ENCODE measurements at places on chromosomes 1 and 21.

DNA sequence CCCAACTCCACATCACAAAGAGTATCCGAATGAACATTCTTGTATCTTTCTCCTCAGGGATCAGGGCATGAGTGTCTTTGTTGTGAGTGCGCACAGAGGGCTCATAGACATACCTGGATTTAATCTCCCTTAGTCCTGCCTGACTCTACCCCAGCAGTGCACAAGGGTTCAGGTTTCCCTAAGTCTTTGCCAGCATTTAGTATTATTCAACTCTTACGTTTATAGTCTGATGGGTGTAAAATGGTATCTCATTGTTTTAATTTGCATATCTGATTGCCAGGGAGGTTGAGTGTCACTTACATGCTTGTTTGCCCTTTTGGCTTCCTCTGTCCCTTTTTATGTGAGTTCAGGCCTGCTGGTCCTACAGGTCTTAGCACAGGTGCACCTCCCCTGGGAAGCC is 49.5 kb downstream of the FOXD2 start:
- no peak for DNase-seq

GRCh38 chr1:187275985-187276575 is 447.3 kb downstream of the PLA2G4A start:
- no peak for DNase-seq

GRCh38 chr1:202176949-202177927 is 16.4 kb upstream of the LGR6 start:
- DNase-seq = no peak

GRCh38 chr1:214896921-214897320 is 185.6 kb upstream of the KCNK2 start:
- no peak for DNase-seq

DNA sequence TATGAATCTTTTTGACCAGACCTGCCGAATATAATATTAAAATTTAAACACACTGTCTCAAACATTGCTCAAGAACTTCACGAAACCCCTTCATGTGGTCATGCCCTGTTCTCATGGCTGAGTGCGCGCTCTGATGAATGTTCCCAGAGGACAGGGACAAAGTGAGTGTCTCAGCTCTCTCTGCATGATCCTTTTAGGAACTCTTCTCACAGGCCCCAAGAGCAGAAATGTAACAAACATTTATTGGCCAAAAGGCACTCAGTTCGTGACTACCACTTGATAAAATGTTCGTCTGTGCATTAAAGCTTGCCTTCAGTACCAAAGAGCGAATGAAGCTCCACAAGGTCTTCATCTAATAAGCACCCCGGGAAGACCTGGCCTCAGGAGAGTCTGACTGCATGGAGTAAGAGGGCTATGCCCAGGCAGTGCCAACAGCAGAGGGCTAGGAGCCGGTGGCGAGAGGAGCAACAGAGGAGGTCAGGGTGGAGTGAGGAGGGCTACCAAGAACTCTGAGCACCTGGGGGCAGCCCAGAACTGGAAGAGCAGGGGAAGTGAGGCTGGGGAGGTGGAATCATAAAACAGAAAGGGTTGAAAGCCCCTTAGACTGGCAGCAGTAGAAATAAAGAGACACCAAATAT is 171.1 kb downstream of the RHOU start:
- DNase-seq = no peak

GRCh38 chr1:22969304-22969709 is 3.4 kb downstream of the LACTBL1 start:
- DNase-seq = no peak

GRCh38 chr1:109719337-109719837 is 7.3 kb downstream of the GSTM5 start:
- DNase-seq = no peak

DNA sequence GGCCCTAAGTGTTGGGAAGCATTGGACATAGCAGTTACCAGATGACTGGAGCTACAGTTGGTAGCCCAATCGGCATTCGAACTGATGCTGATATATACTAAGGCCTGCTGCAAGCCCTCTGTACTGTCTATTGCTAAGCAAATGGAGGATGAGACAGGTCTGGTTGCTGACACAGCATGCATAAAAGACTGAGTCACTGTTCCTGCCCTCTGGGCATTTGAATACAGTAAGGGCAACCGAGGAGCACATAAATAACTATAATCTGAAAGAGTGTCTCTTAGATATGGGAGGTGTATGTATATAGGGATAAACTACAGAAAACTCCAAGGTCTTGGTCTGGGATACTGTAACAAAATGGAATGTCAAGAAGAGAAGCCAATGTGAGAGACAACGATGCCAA is 16.8 kb upstream of the MARK1 start:
- no peak for DNase-seq

- DNase-seq = no peak
Measured at GRCh38 chr1:10628685-10629084, 153.9 kb downstream of the PEX14 start.

GRCh38 chr1:158830904-158831507 is at the start of gene MNDA:
TSS of gene MNDA (plus strand) at chr1:158831351. CDS start at chr1:158842154, 10,803 bp downstream.
- no peak for DNase-seq

GRCh38 chr1:56877973-56878372 is 23.4 kb downstream of the C8A start:
- DNase-seq = no peak

GRCh38 chr21:46636181-46636512 is 673 bp downstream of the PRMT2 start:
- no peak for DNase-seq

DNA sequence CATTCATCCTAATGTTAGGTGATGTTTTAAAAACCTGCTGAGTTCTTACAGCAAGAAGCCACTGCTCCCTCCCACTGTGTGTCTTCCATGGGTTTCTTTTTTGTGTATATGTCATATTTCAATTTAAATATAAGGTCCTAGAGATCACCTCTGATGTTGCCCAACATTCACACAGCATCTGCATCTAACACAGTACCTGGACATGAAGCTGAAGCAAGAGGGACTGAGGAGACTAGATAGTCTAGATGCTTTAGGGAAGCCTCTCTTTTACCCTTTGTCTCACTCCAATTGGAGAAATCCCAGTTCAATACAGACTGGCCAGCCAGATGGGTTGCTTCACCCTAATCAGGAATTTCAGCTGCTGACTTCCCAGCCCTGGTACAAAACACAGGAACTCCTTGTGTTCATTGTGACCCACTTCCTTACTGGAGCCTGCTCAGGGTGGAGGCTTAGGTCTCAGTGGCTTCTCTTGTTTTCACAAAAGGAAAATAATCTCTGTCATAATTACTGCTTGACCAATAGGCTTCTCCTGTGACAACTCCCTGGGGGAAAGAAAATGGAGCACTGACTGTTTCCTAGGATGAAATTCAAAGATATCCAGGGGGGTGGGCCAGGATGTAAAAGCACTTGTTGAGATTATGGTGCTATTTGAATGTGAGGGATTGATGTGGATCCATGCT is 17.3 kb downstream of the BTG2 start:
- DNase-seq = no peak

GRCh38 chr1:182351790-182352364 is 39.7 kb downstream of the GLUL start:
- no peak for DNase-seq

DNA sequence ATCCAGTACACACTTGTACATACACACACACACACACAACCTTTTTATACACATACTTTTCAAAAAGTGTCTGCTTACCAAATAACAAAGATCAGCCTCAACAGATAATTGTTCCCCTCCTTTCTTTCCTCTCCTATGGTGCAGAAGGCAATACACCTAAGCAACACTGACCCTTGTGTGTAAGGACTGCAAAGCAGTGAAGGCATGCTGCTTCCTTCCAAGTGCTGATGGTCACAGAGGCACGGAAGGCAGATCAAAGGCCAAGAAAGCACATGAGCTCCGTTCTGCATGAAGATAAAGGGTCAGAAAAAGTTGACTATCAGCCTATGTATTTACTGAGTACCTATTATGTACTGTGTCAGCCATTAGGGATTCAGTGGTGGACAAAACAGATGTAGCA is 168.8 kb downstream of the TNR start:
- no peak for DNase-seq

DNA sequence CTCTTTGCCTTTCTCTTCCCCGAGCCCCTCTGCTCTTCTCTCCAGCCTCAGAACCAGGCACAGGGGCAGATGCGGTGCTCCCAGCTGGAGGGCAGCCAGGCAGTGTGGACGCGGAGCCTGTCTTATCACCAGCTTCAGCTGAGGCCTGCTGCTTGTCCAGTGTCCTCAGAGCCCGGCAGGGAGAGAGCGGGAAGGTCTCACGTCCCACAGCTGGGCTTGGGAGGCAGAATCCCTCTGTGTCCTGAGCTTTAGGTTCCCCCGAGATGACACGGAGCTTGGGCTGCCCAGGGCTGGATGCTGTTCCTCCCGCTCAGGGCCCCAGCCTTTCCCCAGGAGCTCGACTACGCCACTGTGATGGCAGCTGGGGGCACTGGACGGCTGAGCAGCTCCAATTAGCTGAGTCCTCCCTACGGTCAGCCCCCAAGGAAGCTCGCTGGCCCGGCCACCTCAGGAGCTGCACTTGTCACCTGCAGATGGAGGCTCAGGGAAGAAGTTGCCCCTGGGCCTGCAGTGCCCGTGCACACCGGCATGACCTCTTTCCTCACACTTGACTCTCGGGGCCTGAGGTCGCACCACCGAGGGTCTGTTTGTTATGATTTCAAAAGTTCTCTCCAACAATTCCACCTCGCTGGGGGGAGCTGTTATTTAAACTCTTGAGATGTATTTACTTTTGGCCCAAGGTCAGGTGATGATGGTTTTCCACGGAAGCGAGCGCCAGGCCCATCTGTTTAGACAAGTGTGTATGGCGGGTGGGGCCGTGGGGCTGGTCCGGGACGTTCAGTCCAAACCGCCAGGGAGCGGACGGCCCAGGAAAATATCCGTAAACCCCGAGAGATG is 127.3 kb downstream of the SIK1 start:
- no peak for DNase-seq

DNA sequence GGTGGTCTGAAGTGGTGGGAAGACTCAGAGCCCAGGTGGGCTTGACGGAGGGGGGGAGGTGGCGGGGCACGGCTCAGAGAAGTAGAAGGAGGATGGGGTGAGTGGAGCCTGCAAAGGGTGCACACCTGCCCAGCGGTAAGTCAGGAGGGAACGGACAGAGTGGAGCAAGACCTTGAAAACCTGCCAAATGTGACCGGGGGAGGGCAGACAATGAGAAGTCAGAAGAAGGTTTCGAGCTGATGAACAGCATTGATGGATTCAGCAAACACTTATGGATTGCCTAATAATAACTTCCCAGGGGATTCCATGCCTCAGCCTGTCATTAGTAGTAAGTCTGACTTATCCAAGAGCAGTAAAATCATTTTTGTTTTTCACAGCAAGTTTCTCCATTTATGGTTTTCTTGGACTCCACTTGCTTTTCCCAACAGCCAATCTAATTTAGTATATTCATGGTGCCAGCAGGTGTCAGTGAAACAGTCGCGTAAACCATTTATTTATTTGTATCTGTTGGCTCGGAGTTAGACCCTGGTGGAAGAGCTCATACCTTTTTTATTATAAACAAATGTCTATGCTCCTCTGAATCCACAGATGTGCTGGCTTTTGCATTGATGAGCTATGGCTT is 279.1 kb downstream of the PCP4 start:
- no peak for DNase-seq

- no peak for DNase-seq
Measured at GRCh38 chr1:2115702-2116341, 65.6 kb downstream of the PRKCZ start.

DNA sequence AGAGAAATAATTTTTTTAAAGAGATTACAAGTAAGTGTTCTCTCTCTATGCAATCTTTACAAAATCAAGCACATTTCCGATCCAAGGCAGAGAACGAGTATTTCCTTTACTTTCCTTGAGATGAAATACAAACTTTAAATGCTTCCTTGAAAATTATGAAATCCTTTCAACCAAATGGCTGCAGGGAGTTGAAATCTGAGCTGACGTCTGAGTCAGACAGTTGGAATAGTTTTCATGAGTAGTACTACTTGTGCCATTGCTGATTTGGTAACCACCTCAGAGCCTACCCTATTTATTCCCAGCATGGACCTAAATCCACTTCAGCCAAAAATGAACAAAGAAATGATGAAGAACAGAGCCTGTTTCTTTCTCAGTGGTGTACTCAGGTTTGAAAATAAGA is 183.6 kb downstream of the GIPC2 start:
- no peak for DNase-seq

GRCh38 chr1:109338091-109338490 is 31.3 kb upstream of the MYBPHL start:
- DNase-seq = no peak

GRCh38 chr1:183810756-183811544 is 6.0 kb downstream of the RGL1 start:
- no peak for DNase-seq

DNA sequence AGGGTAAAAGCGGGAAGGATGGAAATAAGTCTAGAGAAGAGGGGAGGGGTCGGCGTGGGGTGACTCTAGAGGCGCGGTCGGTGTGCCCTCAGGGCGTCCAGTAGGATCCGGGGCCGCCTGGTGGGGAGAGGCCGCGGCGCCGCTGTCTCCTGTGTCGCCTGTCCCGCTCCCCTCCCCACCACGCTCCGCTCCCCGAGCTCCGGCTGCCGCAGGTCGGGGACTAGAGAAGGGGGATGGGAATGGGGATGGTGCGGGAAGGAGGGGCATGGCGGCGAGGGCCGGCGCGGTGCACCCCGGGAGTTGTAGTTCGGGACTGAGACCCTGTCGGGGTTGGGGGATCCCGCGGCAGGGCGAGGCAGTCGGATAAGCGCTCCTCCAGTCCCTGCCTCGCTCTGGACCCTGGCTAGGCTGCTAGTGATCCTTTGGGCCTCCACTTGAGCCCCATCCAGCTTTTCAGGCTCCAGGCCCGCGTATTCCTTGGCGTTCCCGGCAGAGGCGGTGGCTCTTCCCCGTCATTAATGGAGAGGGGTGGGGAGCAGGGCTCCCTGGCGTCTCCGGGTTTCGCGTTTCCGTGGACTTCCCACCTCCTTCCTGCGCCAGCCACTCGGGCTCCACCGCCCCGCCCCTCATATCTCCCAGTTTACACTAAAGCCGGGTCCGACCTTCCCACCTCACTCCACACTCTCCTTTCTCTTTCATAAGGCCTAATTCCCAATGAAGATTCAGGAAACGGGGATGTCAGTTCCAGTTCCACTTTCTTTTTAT is at the start of gene ENTREP3:
TSS of gene ENTREP3 (minus strand) at position 241 of the 765 bp plus-strand sequence. CDS start 606 bp downstream, outside the sequence.
- DNase-seq = peak; percentile 62

DNA sequence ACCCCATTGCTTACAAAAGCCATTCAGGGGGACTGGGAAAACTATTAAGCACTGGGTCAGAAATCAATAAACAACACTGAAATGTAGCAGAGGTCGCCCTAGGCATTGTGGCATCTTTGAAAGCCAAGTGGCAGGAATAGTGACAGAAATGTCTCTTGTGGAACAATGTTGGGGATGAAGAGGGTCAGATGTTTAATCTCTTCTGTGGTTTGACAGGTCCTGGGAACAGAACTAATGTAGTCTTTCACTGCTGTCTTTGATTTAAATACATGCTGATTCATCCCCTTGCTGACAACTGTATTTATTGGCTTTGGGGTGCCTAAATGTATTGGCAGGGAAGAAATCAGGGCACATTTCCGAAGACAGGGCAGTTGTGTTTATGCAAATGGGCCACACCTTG is 194.8 kb downstream of the ATG4C start:
- DNase-seq = no peak

GRCh38 chr1:71823708-71824305 is 458.5 kb downstream of the NEGR1 start:
- no peak for DNase-seq

GRCh38 chr1:26579681-26580111 is 50.1 kb downstream of the RPS6KA1 start:
- no peak for DNase-seq

GRCh38 chr1:37721565-37721964 is 29.2 kb downstream of the CDCA8 start:
- no peak for DNase-seq
